ENCODE measurements at places on chromosomes 5 and 9.

- no peak for DNase-seq
Measured at GRCh38 chr5:5649641-5650040, 227.2 kb downstream of the ICE1 start.

- DNase-seq: no peak
Measured at GRCh38 chr5:148311484-148311883, 739 bp upstream of the SPINK7 start.

DNA sequence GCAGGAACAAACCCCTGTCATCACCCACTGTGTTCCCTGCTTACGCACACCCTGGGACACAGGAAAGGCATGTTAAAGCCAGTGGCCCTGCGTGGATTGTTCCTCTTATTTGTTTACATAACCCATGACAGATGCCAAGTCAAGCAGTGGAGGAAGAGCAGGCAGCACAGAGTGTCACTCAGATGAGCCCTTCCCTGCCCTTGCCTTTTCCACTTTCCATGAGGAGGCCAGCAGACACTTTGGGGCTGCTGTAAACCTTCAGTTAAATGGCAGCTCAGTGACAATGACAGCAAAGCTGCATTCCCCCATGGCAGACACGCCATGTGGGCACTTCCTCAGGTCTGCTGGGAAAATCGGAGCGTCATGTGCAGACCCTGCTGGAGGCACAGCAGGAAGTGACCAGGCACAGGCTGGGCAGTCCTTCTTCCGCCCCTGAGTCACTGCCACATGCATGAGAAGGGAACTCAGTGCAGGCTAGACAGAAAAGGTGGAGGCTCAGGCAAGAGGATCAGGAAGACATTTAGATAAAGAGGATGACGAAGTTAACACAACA, 216.8 kb upstream of the PIK3R1 start:
- peak; percentile 79 for DNase-seq

GRCh38 chr5:59285300-59286016, 608.1 kb downstream of the PDE4D start:
- no peak for DNase-seq

GRCh38 chr9:89410641-89411350, 87.1 kb downstream of the SEMA4D start:
- no peak for DNase-seq

GRCh38 chr9:137198902-137199283, 1.6 kb downstream of the TPRN start:
- DNase-seq: no peak

- no peak for DNase-seq
Measured at GRCh38 chr5:61689153-61689846, 357.2 kb downstream of the ZSWIM6 start.

DNA sequence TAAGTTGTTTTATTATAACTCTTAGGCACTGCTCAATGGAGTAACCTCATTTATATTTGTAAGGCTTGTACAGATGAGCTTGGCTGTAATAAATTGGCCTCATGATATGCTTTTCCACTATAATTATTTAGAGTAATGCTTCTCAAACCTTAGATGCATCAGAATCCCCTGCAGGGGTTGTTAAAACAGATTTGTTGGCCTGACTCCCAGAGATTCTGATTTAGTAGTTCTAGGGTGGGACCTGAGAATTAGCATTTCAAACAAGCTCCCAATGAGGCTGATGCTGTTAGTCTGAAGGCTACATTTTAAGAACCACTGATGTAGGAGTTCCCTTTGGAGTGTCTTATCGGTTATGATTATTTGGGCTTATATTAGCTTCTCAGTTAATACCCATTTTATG, 38.2 kb upstream of the ARSB start:
- no peak for DNase-seq

GRCh38 chr5:2657151-2657550, 94.3 kb downstream of the IRX2 start:
- no peak for DNase-seq

GRCh38 chr9:137449931-137450538, 8.9 kb upstream of the ENTPD8 start:
- DNase-seq: peak; percentile 15

DNA sequence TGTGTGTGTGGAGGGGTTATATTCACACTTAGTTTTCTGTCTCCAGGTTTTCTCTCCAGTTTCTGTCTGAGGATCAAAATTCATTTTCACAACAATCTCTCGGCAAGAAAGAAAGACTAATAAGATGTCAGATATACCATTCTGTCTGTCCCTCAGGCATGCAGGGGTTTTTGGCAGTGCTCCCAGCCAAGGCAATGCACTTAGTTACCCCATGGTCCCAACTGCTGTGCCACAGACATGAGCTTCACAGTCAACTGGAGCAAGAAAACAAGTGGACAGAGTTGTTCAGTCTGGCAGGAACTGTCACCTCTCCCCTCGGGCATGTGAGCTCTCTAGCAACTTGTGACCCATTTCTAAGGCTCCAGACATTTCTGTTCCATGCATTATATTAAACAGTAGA, 101.7 kb upstream of the LHFPL2 start:
- DNase-seq: no peak

GRCh38 chr9:76709020-76709419, 55.2 kb upstream of the PCA3 start:
- DNase-seq: no peak

DNA sequence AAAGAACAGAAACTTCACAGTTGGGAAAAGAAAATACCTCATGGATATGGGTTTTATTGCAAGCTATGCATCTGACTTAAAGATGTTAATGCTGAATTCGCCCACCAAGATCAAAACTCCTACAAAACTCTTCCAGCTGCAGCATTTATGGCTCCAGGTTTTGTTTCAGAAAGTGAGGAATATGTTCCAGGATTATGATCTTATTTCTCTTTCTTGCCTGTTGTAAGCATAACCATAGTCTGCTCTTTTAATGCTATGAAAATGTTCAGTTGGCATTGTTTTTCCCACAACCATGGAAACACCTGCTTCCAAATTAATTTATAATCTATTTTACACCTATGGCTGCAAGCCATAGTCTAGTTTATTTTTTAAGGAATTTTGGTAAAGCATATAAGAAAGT, 34.9 kb upstream of the FST start:
- no peak for DNase-seq

DNA sequence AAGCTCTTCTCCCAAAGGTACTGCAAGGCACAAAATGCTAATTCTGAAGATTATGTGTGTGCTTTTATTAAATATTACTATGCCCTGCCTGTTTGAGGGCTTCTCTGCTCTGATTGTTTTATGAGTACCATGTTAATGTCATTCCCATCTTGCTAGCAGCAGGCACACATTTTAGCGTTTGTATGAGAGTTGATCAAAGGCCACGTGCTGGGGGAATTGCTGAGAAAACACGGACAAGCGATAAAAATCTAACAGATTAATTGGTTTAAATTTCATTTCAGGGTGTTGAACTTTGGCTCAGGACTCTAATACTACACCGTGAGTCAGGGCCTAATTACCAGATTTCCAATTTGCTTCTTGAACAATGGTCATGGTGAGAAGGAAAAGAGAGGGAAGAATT, 298.4 kb downstream of the EBF1 start:
- no peak for DNase-seq

DNA sequence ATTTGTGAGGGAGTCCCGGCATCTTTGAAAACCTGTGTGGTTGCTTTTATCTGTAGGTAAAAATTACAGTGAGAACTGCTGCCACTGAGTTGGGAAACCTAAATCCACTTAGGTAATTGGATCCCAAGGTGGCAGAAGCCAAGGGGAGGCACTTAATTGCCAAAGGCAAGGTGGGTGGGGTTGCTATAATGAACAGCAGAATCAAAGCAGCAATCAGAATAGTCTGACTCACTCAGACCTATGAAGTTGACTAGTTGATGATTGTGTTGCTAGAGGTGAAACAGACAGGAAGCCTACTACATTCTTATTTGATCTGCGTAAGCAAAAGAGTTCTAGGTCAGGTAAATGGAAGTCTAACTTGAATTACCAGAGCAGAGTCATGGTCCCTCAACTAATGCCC, 17.3 kb upstream of the BICD2 start:
- no peak for DNase-seq

DNA sequence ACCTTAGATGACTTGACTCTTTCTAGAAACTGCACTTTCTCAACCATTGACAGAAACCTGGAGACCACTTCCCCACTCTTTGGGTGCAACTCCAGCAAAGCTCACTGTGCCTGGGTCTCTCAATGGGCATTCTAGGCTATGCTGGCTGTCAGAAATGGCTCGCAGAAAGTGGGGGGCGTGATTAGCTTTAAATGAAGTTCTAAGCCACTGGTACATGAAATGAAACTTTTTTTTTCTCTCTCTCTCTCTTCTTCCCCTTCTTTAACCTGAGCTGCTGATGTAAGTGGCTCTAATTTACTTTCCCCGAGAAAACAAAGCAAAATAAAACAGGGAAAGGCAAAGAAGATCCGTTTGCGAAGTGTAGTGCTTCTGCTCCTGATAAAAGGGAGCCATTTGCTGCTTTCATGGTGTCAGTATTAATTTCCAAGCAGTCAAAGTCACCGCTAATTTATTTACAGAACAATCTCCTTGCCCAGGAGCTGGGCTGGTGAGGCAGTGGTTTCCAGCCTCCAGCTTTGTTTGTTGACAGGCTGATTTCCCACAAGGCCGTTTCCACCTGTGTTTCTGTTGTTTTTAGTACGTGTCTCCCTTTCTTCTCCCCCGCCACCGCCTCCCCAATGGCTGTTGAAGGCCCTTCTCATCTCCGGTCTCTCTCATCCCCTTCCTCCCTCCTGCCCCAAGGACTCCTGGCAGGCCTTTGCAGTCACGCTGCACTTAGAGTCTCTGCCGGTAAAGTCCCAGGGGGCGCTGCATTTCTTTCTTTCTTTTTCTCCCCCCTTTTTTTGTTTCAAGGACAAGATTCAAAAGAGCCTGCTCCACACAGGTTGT, 422.9 kb downstream of the EBF1 start:
- no peak for DNase-seq
